ENCODE measurements at places on chromosomes 1 and 21.

DNA sequence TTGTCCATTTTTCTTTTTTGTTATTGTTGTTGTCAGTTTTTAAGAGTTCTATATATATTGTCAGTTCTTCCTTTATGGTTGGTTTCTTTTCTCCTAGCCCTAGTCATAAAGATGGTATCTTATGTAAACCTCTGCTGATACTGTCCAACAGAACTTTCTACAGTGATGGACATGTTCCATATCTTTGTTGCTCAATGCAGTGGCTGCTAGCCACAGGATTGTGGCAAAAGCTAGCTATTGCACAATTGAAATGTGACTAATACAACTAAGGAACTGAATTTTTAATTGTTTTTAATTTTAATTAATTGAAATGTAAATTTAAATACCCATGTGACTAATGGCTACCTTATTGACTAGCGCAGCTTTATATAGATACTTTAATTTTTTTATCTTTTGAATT, 411.8 kb upstream of the PTBP2 start:
- DNase-seq: no peak

GRCh38 chr1:28582248-28582615, 9.8 kb upstream of the RAB42 start:
- no peak for DNase-seq

DNA sequence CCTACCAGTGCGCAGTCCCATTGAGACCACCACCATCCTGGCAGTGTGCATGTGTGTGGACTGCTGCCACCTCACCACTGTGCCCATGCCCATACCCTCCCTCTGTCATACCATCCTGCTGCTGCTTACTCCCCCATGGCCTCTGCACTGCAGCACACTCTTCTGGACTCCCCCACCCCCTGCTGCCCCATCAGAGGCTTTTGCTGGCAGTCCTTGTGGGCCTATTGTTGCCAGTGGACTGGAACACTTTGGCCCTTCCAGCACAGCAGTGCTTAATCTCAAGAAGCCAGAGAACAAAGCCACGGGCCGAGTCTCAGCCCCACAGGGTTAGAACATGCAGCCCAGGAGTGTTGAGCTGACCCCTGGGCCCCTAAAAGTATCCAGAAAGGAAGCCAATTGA, 41.9 kb upstream of the IVNS1ABP start:
- no peak for DNase-seq

DNA sequence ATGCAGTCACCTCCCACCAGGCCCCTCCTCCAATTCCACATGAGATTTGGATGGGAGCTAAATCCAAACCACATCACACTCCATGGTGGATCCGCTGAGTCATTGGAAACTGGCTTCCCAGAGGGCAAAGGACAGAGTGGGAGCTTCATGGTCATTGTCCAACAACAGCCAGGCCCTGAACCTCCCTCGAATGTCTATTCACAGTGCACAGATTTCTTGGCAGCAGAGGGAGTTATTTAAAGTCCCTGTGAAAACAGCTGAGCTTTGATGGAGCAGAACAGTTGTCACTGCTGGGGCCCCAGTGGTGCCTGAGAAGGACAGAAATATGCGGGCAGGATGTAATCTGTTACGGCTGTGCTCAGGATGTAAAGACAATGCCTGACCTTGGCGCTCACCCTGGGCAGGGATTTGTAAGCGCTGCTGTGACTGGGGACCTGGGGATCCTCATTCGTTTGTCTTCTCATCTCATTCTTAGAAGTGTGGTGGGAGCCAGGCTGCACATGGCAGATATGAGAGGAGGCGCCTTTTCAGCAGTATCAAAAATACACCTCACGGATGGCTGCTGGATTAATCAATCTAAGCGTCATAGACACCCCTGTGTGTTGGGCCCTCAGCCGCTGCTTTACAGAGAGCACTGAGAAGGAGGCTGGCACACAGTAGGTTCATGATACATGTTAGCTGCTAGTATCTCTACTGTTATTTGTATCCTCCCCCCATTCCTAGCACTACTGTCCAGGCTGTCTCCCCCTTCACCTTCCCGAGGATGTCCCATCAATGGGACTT, 439.4 kb downstream of the PTPRU start:
- no peak for DNase-seq

DNA sequence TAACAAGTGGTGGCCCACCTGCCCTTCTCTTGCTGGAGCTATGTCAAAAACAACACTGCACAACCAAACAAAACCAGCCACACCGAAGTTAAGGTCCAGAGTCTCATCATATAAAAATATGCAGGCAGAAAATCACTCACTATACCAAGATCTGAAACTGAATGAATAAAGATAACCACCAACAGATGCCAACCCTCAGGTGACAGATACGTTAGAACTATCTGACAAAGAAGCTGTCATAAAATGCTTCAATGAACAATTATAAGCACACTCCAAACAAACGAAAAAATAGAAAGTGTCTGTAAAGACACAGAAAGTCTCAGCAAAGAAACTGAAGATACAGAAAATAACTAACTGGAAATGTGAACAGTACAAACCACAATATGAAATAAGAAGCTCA, 14.0 kb downstream of the ZNF496 start:
- no peak for DNase-seq

GRCh38 chr21:24395320-24395923, 1211.9 kb downstream of the MRPL39 start:
- no peak for DNase-seq

- no peak for DNase-seq
These were observed 38.4 kb downstream of the LEPR start for GRCh38 chr1:65458730-65459396.

- DNase-seq: no peak
These were observed 512.2 kb downstream of the LTN1 start for GRCh38 chr21:28480470-28480869.

DNA sequence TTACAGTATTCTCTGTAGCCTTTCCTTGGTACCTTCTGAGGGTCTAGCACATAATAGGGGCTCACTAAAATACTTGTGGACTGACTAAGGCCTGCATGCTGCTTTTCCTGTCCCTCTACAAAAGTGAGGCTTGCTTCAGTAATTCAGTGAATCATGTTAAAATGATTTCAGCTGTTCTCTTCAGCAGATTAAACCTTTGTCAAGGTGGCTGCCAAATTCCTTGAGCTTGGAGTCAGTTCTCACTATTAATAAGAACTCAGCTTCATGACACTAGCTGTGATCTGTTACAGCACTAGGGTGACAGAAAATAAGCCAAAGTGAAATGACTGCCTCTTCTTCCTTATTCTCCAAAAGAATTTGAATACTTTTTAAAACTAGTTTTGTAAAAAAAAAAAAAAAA, 128.8 kb downstream of the KCNN3 start:
- DNase-seq: no peak

GRCh38 chr1:61226791-61227567, 144.6 kb downstream of the NFIA start:
- no peak for DNase-seq
